ENCODE measurements at places on chromosomes 12 and 14. TPM values are rescaled to one million over a fixed set of nuclear protein-coding genes. Genes with fewer than 3 reads are reported as not detected.

DNA sequence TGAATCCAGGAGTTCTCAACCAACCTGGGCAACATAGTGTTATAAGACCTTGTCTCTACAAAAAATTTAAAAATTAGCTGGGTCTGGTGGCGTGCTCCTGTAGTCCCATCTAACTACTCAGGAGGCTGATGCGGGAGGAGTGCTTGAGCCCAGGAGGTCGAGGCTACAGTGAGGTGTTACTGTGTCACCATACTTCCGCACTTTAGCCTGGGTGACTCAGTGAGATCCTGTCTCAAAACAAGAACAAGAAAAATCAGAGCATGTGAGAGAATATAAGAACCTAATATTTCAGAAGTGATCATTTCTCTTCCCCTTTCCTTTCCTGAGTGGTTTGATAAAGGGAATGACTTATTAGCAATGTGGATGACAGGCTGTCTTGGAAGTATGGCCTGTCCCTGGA lies 9.5 kb downstream of the TRAF3 start:
- DNase-seq: peak; percentile 51

DNA sequence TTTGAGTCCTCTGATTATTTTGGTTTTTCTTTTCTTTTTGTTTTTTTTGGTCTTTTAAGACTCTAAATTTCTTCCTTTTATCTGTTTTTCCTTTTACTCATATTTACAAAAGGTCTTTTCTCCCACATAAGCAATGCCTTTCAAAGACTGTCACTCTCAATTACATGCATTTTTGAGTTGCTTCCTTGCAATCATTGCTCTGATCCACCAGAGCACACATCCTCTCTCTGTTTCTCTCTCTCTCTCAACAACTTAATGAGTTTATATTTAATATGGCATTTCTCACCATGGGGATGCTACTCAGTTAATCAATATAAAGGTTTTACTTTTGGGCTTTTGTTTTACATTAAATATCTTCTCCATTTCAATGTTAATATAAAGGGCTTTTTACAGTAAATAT lies 62.7 kb upstream of the OR10AD1 start:
- DNase-seq: no peak

DNA sequence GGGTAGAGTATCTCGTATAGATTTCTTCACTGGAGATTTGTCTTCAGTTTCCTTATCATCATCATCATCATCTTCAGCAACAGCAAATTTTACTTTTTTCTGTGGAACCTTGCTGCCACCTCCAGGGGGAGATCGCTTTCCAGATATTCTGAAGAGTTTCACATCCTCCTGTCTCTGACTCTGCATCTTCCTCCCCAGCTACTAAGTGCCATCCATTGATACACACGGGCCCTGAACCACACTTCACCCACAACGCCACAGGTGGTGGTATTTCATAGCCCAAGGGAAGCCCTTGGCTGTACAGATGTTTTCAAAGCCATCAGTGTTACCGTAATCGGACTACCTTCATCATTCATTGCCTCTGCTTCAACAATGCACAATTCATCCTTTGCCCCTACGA lies 82.2 kb downstream of the PPP2R5C start:
- peak; percentile 74 for DNase-seq

DNA sequence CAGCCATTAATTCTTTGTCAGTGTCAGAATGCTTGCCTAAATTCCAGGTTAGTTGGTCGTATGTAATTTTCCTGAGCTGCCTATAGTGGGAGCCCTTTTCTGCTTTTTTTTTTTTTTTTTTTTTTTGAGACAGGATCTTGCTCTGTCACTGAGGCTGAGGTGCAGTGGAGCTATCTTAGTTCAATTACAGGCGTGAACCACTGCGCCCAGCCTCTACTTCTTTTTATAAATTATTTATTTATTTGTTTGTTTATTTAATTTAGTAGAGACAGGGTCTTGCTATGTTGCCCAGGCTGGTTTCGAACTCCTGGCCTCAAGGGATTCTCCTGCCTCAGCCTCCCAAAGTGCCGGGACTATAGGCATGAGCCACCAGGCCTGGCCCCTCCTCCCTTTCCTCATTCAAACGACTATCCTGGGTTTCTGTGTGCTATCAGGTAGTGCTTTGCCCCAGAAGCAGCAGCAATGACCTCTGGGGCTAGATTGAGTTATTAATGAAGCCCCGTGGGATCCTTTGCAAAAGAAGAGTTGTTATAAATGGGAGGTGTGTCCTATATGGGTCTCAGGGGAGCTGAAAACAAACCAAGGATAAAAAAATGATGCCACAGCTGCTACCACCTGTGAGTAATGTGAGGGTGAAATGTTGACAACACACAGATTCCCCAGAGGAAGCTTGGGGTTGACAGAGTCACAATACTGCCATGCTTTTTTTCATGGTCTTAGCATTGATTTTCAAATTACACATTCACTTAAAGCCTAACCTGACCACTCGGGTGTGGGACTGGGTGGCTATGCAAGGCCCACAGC lies 34.6 kb upstream of the NFKBIA start:
- no peak for DNase-seq

DNA sequence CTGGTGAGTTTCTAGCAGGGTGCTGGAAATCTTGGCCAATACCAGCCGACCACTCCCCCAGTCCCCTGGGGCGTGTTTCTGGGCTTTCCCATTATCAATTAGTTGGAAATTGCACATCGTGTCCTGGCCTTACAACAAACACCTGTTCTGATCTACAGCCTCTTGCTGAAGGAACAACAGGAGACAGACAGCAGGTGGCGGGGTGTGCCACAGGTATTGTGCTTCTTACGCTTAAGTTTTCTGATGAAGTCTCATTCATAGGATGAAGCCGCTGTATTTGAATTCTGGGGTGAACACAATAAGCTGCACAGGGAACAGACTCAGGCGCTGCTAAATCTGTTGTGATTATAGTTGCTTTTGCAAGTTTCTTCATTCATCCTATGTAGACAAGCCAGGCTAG lies 703 bp downstream of the HIGD1C start:
- no peak for DNase-seq

ITFG2 gene
- 28.8 TPM for total RNA-seq

DNA sequence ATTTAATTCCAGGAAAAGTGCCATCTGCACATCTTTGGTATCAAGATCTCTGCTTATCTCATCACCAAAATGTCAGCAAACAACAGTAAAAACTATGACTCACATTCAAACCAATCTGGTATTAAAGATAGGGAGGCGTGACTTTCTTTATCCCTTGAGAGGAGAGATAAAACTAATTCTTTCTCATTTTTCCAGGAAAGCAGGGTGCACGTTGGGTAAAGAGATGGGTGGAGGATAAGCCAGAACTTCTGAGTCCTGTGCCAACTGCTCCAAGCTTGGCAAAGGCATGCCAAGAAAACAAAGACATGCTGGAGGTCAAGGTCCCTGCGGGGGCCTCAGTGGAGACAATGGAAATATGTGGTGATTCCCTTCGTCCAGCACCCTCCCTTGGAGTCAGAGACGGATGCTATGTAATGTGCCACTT lies 225.8 kb upstream of the PLXNC1 start:
- DNase-seq: no peak

- no peak for DNase-seq
Measured at GRCh38 chr14:36293824-36294223, 26.6 kb downstream of the MBIP start.

DNA sequence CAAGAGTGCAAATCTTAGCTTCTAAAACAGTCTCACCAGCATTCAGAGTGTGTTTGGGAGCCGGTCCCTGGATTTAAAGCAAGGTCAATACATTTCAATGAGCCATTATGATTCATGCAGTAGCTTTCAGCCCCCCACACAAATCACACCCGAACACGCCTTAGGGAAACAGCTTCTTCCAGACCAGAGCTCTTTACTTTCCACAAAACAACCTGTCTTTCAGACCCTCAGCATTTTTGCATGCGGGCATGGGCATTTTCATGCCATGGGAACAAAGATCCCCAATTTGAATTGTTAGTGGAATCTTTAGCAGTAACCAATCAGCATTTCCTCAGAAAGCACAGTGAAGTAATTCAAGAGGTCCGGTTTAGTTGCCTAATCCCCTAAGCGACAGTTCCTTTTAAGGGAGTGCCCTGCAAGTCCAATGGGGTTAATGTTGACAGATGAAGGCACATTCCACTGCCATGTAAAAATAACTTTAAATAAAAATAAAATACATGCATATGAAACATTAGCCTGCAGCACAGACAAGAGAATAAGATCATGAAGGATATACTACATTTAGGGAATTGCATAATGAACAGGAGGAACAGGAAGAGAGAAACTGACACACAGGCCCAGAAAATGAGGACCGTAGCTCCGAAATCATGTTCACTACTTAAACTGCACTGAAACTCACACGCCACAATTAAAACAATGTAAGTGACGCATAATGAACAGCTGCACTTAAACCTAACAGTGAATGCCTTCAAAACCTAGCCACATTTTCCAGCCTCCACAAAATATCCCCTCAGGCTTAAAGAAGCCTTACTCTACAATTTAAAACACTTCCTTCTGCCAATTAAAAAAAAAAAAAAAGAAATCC lies 4.0 kb downstream of the VPS37B start:
- DNase-seq: no peak

DNA sequence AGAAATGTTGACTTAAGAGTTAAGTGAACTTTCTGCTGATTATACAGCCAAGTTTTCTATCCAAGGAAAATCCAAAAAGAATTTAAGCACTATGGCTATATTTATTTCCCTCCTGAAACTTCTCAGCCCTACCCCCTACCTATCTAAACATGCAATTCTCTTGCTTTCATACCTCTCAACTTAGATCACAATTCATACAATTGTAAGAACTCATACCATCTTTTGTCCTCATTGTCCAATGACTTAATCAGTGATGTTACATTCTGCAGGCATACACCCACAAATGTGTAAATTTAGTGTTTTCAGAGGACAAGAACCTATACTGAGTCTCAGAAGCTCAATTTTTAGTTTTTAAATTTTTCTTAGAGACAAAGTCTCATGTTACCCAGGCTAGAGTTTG lies 62.1 kb downstream of the ZFC3H1 start:
- no peak for DNase-seq

GRCh38 chr12:123479442-123480180 lies 21.7 kb downstream of the SNRNP35 start:
- no peak for DNase-seq

DNA sequence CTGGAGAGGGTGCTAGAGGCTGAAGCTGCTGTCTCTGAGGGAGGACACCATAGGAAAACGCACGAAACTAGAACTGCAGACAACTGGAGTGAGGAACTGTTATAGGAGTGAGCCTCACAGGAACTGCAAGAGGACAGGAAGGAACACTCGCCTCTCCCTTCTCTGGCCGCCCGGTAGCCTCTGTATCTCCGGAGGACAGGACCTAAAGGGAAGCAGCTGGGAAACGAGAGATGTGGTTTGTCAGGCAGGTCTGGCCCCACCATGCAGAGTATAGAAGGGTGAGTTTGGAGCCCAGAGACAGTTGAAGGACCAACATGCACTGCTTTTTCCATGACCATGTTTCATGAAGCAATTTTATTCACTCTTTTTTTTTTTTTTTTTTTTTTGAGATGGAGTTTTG lies 127.3 kb downstream of the EFCAB11 start:
- no peak for DNase-seq

ANO4 gene
- not detected for total RNA-seq

DNA sequence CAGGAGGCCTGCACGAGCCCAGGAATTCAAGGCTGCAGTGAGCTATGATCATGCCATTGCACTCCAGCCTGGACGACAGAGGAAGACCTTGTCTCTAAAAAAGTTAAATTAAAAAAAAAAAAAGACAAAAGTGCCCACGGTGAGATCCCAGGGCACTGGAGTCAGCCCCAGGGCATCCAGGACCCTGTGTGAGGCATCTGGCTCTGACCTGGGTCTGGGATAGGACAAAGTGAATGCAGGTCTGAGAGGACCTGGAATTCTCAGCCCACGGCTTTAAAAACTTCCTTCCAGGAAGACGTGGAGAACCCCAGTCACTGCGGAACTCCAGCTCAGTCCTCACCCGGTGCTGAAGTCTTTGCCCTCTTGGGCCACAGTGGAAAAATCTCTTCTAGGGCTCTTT lies 33.1 kb downstream of the PHETA1 start:
- no peak for DNase-seq

AVPR1A gene
- total RNA-seq: not detected

- DNase-seq: no peak
Measured at GRCh38 chr14:44639781-44640385, 132.8 kb upstream of the FSCB start.

GRCh38 chr12:69150796-69151127 lies 88.6 kb upstream of the CPSF6 start:
- DNase-seq: no peak

DNA sequence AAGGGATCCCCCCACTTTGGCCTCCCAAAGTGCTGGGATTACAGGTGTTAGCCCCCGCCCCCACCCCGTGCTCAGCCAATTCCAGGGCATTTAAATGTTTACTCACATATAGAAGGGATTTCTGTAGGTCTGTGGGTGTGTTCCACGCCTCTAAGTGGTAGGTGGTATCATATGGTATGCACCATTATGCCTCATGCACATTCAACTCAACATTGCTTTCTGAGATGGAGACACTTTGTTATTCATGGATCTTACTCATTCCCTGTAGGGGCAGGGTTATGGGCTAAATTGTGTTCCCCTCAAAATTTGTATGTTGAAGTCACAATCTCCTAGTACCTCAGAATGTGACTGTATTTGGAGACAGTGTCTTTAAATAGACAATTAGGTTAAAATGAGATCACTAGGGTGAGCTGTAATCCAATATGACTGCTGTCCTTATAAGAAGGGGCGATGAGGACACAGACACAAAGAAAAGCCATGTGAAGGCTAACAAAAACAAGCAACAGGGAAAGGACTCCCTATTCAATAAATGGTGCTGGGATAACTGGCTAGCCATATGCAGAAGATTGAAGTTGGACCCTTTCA lies 200.6 kb downstream of the EFCAB11 start:
- DNase-seq: no peak

GRCh38 chr12:22230280-22230794 lies 104.2 kb downstream of the ST8SIA1 start:
- no peak for DNase-seq

- peak; percentile 79 for DNase-seq
Measured at GRCh38 chr14:93976477-93977057, at the start of gene ASB2. ASB2 (minus strand) TSS chr14:93976570; CDS start chr14:93964539, 12,031 bp downstream.

GRCh38 chr12:75816897-75817296 lies 214.7 kb downstream of the PHLDA1 start:
- no peak for DNase-seq

PLCZ1 gene
- not detected for total RNA-seq

SLC4A8 gene
- 9.2 TPM for total RNA-seq

TAS2R9 gene
- not detected for total RNA-seq

- DNase-seq: peak; percentile 45
Measured at GRCh38 chr12:13000925-13001774, 1.1 kb upstream of the HEBP1 start.

GRCh38 chr12:129409281-129409680 lies 494.5 kb downstream of the TMEM132D start:
- no peak for DNase-seq

DNA sequence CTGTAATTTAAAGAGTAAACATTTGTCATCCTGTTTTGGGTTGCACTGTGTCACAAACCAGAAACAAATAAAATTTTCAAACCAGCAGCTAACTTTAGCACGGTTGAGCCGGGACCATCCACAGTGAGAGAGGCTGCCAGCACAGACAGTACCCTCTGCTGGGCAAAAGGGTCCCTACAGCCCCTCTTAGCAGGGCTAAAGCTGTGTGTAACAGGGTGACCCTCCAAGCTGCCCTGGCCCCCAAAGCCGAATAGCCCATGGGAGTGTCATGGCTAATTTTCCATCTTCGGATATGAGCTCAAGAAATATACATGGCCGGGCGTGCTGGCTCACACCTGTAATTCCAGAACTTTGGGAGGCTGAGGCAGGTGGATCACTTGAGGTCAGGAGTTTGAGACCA lies 157.1 kb upstream of the GRIN2B start:
- DNase-seq: no peak

- DNase-seq: no peak
Measured at GRCh38 chr14:61587081-61587713, 108.1 kb upstream of the HIF1A start.
